ENCODE measurements at places on chromosomes 7 and 10. TPM values are rescaled to one million over a fixed set of nuclear protein-coding genes. Genes with fewer than 3 reads are reported as not detected.

DNA sequence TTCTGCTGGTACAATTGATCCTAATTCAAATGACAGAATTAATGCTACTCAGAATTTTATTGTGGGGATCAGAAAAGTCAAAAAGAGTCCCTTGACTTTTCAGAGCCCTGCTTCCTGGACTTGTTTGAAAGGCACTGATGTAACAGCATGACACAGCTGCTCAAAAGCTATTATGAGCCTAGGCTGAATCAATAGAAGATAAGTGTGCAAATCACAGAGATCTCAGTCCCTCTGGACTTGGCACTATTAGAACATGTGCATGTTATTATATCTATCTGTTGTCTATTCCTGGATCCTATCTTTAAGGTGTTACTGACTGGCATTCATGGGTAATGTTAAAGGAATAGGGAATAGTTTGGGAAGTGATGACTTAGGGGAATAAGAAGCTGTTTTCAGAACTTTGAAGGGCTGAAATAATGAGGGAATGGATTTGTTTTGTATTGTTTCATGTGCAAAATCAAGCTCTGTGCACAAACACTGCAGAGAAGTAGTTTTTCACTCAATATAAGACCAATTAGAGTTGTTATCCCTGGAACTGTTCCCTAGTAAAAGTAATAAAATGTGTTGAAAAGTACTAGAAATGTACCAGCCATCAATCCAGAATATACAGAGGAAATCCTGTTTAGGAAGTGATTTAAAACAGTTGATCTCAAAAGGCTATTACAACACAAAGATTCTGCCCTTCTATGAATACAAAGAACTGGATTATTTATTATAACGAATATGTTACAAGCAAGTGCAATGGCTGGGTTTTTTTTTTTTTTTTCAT, 814.9 kb upstream of the C7orf33 start:
- H3K27me3 ChIP-seq, result no peaks in the 10 kb centered on the region
- DNase-seq, result no peak
- H3K27ac ChIP-seq, result no peak overlapping the region

- peaks cover 8% of the 10 kb centered on the region for H3K4me1 ChIP-seq
- no peak overlapping the region for H3K27ac ChIP-seq
- no peak for DNase-seq
- no peak overlapping the region for H3K4me3 ChIP-seq
- no peaks in the 10 kb centered on the region for H3K27me3 ChIP-seq
Measured at GRCh38 chr10:317926-318325, 182.7 kb downstream of the ZMYND11 start.

DNA sequence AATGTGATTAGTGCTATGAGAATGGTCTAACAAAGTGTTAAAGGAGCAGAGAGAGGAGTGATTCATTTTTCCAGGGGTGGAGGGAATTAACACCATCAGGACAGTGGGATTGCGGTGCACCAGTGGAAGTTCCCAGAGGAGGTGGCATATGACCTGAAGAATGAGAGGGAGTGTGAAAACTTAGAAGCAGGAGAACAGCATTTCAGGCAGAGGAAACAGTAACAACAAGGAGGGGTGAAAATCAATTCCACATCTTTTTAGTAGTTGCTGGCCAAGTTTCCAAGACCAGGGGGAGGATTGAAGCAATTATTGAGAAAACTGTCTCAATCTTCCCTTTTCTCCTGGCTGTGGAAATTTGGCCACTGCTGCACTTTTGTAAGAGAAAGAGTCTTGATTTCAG, 23.7 kb upstream of the CCDC172 start:
- no peaks in the 10 kb centered on the region for H3K36me3 ChIP-seq
- no peaks in the 10 kb centered on the region for H3K27me3 ChIP-seq
- H3K27ac ChIP-seq, result no peak overlapping the region
- DNase-seq, result no peak

- H3K4me3 ChIP-seq, result no peak overlapping the region
- no peak overlapping the region for H3K27ac ChIP-seq
- DNase-seq, result no peak
- no peaks in the 10 kb centered on the region for H3K4me1 ChIP-seq
- no peaks in the 10 kb centered on the region for H3K36me3 ChIP-seq
- H3K27me3 ChIP-seq, result no peaks in the 10 kb centered on the region
Measured at GRCh38 chr10:130623680-130624267, 487.6 kb downstream of the GLRX3 start.

- H3K36me3 ChIP-seq, result no peaks in the 10 kb centered on the region
- no peak for DNase-seq
- no peak overlapping the region for H3K27ac ChIP-seq
- no peak overlapping the region for H3K4me3 ChIP-seq
- H3K27me3 ChIP-seq, result no peaks in the 10 kb centered on the region
Measured at GRCh38 chr7:125184801-125185200, 255.2 kb upstream of the POT1 start.

DNA sequence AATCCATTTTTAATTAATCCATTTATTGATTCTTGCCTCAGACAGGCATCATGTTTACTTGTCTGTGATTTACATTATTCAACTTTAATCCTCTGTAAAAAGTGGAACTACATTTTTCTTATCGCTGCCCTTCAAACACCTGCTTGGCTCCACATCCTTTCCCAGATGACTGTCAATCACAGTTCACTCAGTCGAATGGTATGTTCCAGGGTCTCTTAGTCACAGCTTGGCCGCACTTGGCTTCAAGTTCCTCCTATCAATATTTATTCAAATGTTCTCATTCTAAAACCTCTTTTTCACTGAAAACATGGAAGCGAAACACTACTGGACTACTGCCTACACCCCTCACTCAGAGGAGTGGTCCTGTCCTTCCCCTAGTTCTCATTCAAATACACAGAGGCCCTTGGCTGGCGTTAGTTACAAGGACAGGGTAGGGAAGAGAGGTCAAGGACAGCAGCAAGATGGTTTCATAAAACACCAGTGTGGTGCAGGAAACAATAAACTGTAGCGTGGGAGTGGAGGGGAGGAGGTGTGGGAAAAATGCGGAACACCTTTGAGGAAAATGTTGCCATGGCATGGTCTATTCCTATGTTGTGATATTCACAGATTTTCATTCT, 143.2 kb downstream of the USP6NL start:
- H3K27me3 ChIP-seq, result no peaks in the 10 kb centered on the region
- no peak for DNase-seq
- H3K4me3 ChIP-seq, result no peak overlapping the region
- H3K36me3 ChIP-seq, result no peaks in the 10 kb centered on the region

- DNase-seq, result no peak
- no peak overlapping the region for H3K27ac ChIP-seq
- H3K36me3 ChIP-seq, result no peaks in the 10 kb centered on the region
- H3K4me1 ChIP-seq, result no peaks in the 10 kb centered on the region
Measured at GRCh38 chr10:36157486-36157885, 515.4 kb upstream of the FZD8 start.

DNA sequence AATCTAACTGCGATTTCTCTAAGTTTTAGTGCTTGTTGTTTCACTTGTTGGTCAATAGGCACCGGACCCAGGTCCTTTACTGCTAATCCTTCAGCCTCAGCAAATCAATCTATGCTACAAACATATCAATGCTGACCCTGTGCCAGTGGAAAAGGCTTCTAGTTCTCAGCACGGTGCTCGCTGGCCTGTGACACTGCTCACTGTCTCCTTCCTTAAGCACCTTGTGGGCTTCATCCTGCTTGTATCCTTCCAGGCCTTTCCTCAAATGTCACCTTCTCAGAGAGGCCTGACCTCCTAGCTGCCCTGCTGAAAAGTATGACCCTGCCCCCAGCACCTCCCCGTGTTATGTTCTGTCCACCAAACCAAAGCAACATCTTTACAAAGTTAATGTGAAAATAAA, 201.2 kb upstream of the FRMD4A start:
- H3K36me3 ChIP-seq, result peaks cover 31% of the 10 kb centered on the region
- DNase-seq, result no peak
- H3K4me1 ChIP-seq, result peaks cover 78% of the 10 kb centered on the region
- H3K4me3 ChIP-seq, result no peak overlapping the region
- H3K27ac ChIP-seq, result no peak overlapping the region
- H3K27me3 ChIP-seq, result no peaks in the 10 kb centered on the region

- H3K4me3 ChIP-seq, result no peak overlapping the region
- no peaks in the 10 kb centered on the region for H3K27me3 ChIP-seq
- peaks cover 37% of the 10 kb centered on the region for H3K36me3 ChIP-seq
- peaks cover 3% of the 10 kb centered on the region for H3K4me1 ChIP-seq
Measured at GRCh38 chr10:5782174-5782573, 31.1 kb downstream of the GDI2 start.

DNA sequence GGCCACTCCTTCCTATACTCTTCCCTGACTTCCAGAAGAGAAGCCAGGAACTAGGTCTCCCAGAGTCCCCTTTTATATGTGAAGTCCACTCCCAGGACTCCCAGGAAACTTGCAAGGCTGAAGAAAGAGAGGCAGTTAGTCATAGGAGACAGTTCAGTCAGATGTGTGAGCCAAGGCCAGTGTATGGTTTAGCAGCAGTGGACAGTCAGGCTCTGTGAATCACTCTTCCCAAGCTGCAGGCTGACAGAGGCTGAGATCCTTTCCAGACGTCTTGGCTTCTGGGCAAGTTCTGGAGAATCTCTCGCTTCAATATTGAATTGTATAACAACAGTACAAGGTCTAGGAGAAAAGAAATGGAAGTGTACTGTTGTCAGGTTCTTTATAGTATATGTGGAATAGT, 26.9 kb downstream of the BLVRA start:
- H3K36me3 ChIP-seq, result no peaks in the 10 kb centered on the region
- H3K27me3 ChIP-seq, result no peaks in the 10 kb centered on the region
- DNase-seq, result no peak
- H3K4me3 ChIP-seq, result no peak overlapping the region

DNA sequence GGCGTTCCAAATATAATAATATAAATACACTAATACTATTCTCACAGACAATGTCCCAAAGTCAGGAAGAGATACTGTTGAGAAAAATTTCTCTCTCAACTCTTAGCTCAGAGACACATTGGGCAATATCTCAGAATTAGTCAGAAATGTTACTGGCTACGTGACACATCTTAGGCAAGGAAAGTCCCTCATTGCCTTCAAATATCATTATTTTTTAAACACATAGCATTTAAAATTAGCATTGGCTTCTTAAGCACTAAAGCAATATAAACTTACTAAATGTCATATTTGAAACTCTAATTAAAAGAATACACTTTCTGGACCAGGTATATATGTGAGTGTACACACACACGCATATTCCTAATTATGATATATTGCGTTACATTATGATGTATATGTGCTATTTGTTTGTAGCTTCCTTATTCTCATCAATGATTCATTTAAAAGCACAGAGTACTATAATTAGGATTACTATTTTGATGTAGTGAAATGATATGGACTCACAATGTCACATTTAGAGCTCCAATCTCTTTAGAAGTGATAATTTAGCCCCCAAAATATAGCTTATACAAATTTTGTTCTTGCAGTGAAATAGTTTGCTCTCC, 255.8 kb downstream of the TWIST1 start:
- no peak for DNase-seq
- no peaks in the 10 kb centered on the region for H3K4me1 ChIP-seq
- no peak overlapping the region for H3K27ac ChIP-seq
- H3K4me3 ChIP-seq, result no peak overlapping the region

DNA sequence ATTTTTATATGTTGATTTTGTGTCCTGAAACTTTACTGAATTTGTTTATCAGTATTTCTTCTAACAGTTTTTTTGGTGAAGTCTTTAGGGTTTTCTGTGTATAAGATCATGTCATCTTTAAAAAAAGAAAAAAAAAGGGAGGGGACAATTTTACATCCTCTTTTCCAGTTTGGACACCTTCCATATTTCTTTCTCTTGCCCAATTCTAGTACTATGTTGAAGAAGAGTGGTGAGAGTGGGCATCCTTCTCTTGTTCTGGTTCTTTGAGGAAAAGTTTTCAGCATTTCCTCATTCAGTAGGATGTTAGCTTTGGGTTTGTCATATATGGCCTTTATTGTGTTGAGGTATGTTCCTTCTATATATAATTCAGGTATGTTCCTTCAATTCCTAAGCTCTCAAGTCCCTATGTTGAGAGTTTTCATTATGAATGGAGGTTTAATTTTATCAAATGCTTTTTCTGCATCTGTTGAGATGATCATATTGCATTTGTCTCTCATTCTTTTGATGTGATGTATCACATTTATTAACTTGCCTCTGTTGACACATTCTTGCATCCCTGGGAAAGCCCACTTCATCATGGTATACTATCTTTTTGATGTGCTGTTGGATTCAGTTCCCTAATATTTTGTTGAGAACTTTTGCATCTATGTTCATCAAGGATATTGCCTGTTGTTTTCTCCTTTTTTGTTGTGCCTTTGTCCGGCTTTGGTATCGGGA, 12.1 kb downstream of the TAS2R40 start:
- no peaks in the 10 kb centered on the region for H3K36me3 ChIP-seq
- H3K4me1 ChIP-seq, result no peaks in the 10 kb centered on the region
- DNase-seq, result no peak
- no peaks in the 10 kb centered on the region for H3K27me3 ChIP-seq

DNA sequence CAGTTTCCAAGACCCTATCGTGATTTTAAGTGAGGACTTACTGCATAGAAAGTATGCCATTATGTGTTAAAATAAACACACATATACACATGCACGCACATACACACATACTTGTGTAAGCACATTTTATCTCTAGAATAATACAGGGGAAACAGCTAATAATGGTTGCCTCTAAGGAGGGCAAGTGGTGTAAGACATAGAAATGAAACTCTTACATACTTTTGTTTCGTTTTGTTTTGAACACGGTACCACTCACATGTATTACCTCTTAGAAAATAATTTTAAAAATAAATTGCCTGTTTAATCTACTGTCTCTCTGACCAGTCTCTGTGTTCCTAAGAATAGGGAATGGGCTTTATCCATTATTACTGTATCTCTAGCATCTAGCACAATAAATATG, 49.2 kb downstream of the HERPUD2 start:
- no peak for DNase-seq
- H3K4me3 ChIP-seq, result no peak overlapping the region
- peaks cover 39% of the 10 kb centered on the region for H3K4me1 ChIP-seq
- H3K27ac ChIP-seq, result no peak overlapping the region
- no peaks in the 10 kb centered on the region for H3K36me3 ChIP-seq

Gene CACNB2
- not detected for total RNA-seq

Gene CDNF
- total RNA-seq, result 1.2 TPM

Gene CYP26C1
- total RNA-seq, result not detected

Gene MPLKIP
- total RNA-seq, result 33.4 TPM

Gene OR2A5
- not detected for total RNA-seq

Gene IKZF1
- 226 TPM for total RNA-seq

Gene ZNF853
- 3.5 TPM for total RNA-seq

Gene HECW1
- not detected for total RNA-seq
